ENCODE measurements at places on chromosomes 6 and 20.

GRCh38 chr6:100455230-100456124 is 9.2 kb downstream of the SIM1 start:
- no peak for DNase-seq

DNA sequence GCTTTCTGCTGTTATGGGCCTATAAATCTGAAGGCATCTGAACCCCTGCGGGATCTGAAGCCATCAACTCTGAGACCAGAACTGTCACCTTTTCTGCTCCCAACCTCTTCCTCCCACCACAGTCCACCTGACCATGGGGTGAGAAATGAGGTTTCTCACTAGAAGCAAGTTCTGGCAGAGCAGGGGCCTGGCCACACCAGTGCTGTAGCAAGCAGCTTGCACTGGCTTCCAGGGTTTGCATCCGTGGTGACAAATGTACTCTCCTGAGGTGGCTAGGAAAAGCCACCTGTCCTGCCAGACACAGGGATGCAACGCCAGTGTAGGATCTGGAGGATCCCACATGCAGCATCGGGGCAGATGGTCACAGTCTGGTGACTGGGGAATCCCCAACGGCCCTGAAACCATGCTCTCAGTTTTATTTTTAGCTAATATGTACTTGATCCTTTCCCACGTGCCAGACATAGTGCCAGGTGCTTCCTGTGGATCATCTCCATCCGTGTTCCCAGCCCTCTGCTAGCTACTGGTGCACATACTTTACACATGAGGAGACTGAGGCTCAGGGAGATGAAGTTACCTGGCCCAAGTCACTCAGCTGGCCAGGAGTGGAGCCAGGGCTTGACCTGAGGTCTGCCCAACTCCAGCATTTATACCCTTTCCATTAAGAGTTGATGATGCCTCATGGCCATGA is 122.1 kb upstream of the SPACA1 start:
- DNase-seq: no peak

GRCh38 chr6:23608931-23609435 is 517.0 kb upstream of the NRSN1 start:
- DNase-seq: no peak

DNA sequence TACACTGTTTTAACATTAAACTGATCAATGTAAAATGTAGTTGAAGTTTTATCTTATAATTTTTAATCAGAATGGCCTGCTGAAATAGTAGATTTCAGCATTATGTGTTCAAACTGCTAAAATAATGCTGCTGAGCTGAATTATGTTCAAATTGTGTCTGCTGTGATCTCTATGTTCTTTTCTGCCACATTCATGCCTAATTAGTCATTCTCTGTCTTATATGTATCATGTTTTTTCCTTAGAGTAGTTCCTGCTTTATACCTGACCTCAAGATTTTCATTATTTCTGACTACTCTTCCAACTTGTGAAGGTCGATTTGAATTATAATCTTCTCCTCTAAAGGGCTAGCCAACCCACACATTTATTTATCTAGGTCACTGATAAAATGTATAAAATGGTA is 476.7 kb upstream of the EPHA7 start:
- DNase-seq: no peak

- DNase-seq: no peak
Observed at GRCh38 chr6:6007366-6008088, 802 bp upstream of the NRN1 start.

- no peak for DNase-seq
Observed at GRCh38 chr6:9136141-9136822, 700.9 kb upstream of the SLC35B3 start.

GRCh38 chr20:63889241-63890200 is 5.4 kb upstream of the DNAJC5 start:
- no peak for DNase-seq

DNA sequence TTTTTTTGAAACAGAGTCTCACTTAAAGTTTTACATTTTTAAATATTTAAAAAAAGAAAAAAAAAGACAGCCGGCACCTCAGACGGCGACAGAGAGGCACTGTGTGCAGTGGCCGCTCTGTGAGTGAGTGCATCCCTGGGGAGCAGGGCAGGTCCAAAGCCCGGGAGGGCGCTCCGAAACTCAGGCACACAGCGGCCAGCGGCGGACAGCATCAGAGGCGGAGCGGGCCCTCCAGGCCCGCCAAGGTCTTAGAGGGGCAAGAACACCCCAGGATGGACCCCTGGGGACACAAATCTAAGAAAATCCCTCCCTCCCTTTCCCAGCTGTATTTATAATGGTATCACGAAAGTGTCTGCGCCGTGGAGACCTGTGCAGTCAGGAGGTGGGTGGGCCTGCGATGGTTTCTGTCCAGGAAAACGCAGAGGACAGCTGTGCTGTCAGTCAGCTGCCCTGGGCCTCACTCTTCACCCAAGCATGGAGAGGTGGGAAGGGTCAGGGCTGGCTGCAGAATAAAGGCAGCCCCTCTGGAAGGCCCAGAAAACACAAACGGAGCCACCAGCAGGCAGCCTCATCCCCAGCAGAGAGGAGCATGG is 43.8 kb downstream of the TAF4 start:
- DNase-seq: no peak

Measured in progenitor cell of endocrine pancreas (in vitro differentiated cells).